Kidney (tissue), 22 donors: ENCODE measurements at places on chromosomes 3 and 15. TPM values are rescaled to one million over a fixed set of nuclear protein-coding genes. Genes with fewer than 3 reads are reported as not detected.

Gene WDR76
- total RNA-seq = 4.8 TPM

Gene KNG1
- 8.7 TPM for total RNA-seq

Gene LEKR1
- total RNA-seq = 1.6 TPM

GRCh38 chr3:194781617-194782016, 95.9 kb downstream of the FAM43A start:
- H3K36me3 ChIP-seq = no peaks in the 10 kb centered on the region
- no peak overlapping the region for H3K4me3 ChIP-seq
- H3K4me1 ChIP-seq = peaks cover 3% of the 10 kb centered on the region
- no peak for DNase-seq

GRCh38 chr3:158731486-158731885, 771 bp downstream of the RARRES1 start:
- H3K4me3 ChIP-seq = peak overlapping the region; percentile 21
- H3K27ac ChIP-seq = no peak overlapping the region
- H3K27me3 ChIP-seq = no peaks in the 10 kb centered on the region
- H3K4me1 ChIP-seq = no peaks in the 10 kb centered on the region
- H3K36me3 ChIP-seq = no peaks in the 10 kb centered on the region

DNA sequence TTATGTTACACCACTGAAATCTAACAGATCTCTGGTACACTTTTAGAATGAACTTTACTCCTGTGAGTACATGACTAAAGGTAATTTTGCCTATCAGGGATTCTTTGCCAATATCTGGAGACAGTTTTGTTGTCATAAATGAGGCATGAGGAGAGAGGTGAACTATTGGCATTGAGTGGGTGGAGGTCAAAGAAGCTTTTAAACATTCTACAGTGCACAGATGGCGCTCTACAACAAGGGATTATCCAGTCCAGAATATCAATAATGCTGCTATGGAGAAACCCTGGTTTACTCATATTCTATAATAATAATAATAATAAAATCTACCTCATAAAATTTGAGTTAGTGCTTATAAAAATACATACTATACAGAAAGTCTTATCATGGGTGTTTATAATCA, 702.3 kb downstream of the SI start:
- no peaks in the 10 kb centered on the region for H3K36me3 ChIP-seq
- H3K27me3 ChIP-seq = no peaks in the 10 kb centered on the region
- no peaks in the 10 kb centered on the region for H3K4me1 ChIP-seq
- H3K4me3 ChIP-seq = no peak overlapping the region
- no peak for DNase-seq

- no peaks in the 10 kb centered on the region for H3K36me3 ChIP-seq
- no peak overlapping the region for H3K4me3 ChIP-seq
- no peak overlapping the region for H3K27ac ChIP-seq
- no peak for DNase-seq
- no peaks in the 10 kb centered on the region for H3K27me3 ChIP-seq
- peaks cover under 1% of the 10 kb centered on the region for H3K4me1 ChIP-seq
Observed at GRCh38 chr3:15940641-15941040, 142.9 kb upstream of the ANKRD28 start.

DNA sequence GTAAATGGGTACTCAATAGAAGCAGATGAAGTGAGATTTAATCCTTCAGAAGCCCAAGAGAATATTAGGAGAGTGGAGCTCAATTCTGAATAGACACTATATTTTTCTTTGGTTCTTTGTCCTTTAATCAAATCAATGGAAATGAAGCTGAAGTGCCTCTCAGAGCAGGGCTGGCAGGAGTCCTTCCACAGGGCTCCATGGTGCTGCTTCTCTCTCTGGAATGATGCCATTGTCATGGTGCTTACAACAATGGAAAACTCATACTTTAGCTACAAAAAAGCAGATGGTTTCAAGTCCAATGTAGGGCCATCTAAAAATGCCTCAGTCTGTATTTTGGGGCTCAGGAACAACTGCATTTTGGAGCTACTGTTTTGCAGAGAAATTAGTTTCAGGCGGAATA, 125.1 kb downstream of the SNRK start:
- H3K36me3 ChIP-seq = no peaks in the 10 kb centered on the region
- H3K27ac ChIP-seq = no peak overlapping the region
- DNase-seq = no peak
- H3K4me3 ChIP-seq = no peak overlapping the region
